ENCODE measurements at places on chromosomes 11 and 22.

DNA sequence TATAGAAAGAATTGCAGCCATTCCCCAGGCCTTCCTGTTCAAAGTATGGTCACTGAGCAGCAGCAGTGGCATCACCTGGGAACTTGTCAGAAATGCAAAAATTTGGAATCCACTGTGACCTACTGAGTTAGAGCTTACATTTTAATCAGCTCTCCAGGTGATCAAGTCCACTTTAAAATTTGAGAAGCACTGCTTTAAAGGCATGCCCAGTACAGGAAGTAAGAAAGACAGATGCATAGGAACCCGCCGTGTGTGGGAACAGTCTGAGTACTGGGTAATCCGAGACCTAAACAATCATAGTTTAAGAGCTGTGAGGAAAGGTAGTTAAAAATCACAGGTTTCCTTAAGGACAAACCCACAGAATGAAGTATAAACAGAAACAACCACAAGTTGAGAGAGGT, 462.4 kb downstream of the RAB38 start:
- no peak for DNase-seq

DNA sequence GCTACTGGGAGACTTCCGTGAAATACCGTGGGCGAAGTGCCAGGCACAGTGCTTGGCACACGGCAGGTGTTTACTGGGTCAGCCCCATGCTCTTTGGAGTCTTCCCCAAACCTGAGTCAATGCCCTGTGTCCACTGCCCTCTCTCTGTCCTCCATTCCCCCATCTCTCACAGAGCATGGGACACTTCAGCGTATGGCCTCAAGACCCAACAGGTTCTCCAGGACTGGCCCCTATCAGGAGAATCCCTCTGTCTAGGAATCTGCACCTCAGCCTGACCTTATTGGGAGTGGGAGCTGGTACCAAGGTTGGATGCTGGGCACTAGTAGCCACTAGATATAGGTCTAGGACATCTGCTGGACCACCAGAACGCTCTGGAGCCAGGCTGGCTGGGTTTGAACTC, 67.2 kb upstream of the LMO1 start:
- DNase-seq: no peak

- no peak for DNase-seq
Measured at GRCh38 chr11:46475926-46476545, 84.5 kb upstream of the CHRM4 start.

- no peak for DNase-seq
Measured at GRCh38 chr22:48779661-48780596, 1047.7 kb downstream of the BRD1 start.

DNA sequence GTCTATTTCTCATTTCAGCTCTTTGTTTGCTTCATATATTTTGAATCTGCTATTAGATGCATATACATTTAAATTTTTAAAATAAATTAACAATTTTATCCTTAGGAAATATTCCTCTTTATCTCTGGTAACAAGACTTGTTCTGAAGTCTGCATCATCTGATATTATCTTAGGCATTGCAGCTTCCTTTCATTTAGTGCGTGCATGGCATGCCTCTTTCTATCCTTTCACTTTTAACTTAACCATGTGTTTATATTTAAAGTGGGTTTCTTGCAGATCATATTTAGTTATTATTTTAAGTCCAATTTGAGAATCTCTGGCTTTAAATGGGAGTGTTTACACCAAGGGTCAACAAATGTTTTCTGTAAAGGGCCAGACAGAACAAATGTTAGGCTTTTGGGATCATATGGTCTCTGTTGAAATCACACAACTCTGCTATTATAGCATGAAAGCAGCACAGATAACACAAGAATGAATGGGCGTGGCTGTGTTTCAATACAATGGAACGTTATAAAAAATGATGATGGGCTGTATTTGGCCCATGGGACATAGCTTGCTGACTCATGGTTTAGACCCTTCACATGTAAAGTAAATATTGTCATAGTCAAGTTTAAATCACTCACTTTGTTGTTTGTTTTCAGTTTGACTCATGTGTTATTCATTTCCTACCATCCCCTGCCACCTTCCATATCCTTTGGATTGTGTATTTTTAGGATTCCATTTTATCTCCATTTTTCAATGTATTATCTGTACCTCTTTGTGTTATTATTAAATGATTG, 83.9 kb upstream of the SNX19 start:
- DNase-seq: no peak

DNA sequence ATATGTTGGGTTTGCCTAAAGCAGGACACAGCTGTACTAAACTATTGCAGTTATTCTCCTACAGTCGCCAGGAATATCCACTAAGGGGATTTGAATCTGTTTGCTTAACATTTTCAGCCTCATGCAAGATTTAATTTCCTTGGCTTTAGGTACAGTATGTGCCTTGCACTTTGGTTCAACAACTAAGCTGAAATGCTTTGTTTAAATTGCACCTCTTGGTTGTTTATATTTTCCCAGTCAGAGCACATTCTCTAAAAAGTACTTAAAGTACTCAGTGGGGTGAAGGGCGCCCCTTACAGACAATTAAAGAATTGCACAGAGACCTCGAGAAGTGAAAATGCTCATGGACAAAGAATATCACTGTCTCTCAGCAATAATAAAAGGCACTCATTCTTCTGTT, 107.8 kb upstream of the MTNR1B start:
- no peak for DNase-seq

All from stimulated activated CD8-positive, alpha-beta memory T cell treated with anti-CD3 and anti-CD28 coated beads, Interleukin-15, amount 100 ng/mL, for 48 hours (primary cell).